H7 (cell line): ENCODE measurements at places on chromosomes 4 and X. TPM values are rescaled to one million over a fixed set of nuclear protein-coding genes. Genes with fewer than 3 reads are reported as not detected.

IL9R gene
- 0.17 and 0.78 TPM in 2 replicates for total RNA-seq

TAF7L gene
- total RNA-seq = 0.11 TPM in 1 of 2 replicates, not detected in the other

SLC25A5 gene
- total RNA-seq = 383 and 395 TPM in 2 replicates

DIPK2B gene
- total RNA-seq = not detected in 2 replicates

ETDC gene
- not detected in 2 replicates for total RNA-seq

FOXR2 gene
- not detected in 2 replicates for total RNA-seq

POU3F4 gene
- total RNA-seq = 0.37 and 0.52 TPM in 2 replicates

ZNF275 gene
- 5.1 and 6.9 TPM in 2 replicates for total RNA-seq

GJB1 gene
- 0.10 TPM in 1 of 2 replicates, not detected in the other for total RNA-seq

HPGDS gene
- 0.21 TPM in 1 of 2 replicates, not detected in the other for total RNA-seq
